Body of pancreas (tissue), 4 donors: ENCODE measurements at places on chromosomes 3 and 15. TPM values are rescaled to one million over a fixed set of nuclear protein-coding genes. Genes with fewer than 3 reads are reported as not detected.

TLR9 gene
- 0.26 TPM for total RNA-seq

GRCh38 chr3:155853214-155854140, 750 bp downstream of the SLC33A1 start:
- no peak for DNase-seq

- DNase-seq, result no peak
Measured at GRCh38 chr3:195913382-195913781, 5.0 kb upstream of the TNK2 start.

DNA sequence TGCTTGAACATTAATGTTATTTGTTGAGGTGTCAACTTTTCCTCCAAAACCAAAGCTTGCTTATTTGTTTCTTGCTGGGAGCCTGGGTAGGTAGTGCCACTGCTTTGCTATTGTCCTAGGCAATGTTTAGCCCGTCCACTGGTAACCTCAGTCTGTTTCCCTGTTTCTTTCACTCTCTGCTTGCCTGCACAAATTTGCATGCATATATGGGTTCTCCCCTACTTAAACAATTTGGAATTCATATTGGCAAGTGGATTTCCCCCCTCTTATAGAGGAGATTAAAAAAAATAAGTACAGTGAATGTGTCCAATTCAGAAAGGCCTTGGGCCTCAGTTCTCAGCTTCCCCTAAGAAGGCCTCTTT, 45.0 kb upstream of the BOC start:
- DNase-seq, result no peak

DNA sequence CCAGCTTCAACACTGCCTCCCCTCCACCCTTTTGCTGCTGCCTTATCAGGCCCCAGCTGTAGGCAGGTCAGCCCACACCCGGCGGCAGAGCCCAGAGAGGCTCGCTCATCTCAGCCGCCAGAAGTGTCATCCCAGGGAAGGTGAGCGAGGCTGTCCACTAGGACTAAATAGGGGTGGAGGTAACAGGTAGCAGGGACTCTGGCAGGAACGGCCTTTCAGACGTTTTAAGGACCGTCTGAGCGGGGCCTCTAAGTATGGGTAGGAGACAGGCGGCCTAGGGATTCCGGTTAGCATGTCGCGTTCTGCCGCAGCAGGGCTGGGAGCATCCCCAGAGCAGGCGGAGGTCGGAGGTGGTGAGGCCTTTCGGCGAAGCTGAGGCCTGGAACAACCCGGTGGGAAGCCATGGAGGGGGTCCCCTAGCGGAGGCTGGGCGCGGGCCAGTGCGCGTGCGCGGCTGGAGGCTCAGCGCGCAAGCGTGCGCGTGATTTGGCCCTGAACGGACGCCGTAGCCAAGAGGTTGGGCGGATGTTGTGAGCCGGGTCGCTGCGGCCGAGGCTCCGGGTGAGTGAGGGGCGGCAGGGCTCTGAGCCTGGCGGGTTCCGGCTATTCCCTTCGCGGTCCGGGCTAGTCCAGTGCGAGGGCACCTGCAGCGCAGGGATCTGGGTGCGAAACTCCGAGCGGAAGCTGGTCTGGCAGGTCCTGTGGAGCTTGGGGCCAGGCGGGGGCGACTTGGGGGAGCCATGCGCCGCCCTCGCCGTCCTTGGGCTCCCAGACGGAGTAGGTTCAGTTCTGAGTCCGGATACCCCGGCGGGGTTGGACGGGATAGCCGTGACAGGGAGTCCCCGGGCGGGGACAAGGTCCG, at the start of the genes MST1 and RNF123:
TSS of gene MST1 (minus strand) at position 429 of the 862 bp plus-strand sequence. CDS start 783 bp downstream, outside the sequence.
TSS of gene RNF123 (plus strand) at position 512 of the 862 bp plus-strand sequence. CDS start 1,609 bp downstream, outside the sequence.
- peak; percentile 90 for DNase-seq

DNA sequence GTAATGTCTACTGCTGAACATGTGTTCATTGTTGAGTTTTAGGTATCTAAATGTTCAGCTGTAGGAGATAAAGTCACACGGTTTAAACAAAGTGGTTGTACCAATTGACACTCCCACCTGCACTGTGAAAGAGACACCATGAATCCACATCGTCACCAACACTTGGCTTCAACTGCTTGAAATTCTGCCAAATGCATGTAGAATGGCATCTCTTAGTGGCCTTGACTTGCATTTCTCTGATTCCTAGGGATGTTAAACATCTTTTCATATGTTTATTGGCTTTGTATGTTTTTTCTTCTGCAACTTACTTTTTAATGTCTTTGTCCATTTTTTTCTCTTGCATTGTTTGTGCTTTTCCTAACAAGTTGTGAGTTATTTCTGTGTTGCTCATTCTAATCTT, 43.4 kb downstream of the RPLP1 start:
- no peak for DNase-seq

GRCh38 chr3:1783995-1784394, 314.7 kb upstream of the CNTN4 start:
- DNase-seq, result no peak

DNA sequence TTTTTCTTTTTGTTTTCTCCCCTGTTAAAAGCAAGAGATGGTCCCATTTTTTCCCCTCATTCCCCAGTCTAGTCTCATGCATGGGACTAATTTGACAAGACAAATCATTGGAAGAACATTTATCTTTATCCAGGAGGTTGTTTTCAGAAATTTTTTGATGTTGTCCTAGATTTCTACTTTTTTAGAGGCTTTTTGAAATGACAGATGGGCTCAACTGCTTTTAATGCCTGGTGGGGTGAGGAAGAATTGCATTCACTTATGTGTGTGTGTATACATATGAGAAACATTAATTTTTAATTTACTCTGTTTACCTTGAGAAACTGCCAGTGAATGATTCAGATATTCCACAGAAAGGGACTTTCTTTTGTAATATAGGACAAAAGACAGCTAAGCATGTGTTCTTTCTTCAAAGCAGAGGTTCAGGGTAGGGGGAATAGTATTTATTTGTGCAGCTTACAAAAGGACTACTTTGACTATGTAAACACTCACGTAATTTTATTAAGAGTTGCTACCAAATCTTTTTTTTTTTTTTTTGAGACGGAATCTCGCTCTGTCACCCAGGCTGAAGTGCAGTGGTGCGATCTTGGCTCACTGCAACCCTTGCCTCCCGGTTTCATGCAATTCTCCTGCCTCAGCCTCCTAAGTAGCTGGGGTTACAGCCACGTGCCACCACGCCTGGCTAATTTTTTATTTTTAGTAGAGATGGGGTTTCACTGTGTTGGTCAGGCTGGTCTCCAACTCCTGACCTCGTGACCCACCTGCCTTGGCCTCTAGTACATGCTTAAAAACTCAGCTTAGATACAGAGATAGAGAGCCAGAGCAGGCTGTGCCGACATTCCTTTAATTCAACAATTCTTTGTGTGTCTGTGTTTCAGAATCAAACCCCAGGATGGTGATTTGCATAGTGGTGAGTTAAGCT, 130.1 kb upstream of the RARB start:
- no peak for DNase-seq

DNA sequence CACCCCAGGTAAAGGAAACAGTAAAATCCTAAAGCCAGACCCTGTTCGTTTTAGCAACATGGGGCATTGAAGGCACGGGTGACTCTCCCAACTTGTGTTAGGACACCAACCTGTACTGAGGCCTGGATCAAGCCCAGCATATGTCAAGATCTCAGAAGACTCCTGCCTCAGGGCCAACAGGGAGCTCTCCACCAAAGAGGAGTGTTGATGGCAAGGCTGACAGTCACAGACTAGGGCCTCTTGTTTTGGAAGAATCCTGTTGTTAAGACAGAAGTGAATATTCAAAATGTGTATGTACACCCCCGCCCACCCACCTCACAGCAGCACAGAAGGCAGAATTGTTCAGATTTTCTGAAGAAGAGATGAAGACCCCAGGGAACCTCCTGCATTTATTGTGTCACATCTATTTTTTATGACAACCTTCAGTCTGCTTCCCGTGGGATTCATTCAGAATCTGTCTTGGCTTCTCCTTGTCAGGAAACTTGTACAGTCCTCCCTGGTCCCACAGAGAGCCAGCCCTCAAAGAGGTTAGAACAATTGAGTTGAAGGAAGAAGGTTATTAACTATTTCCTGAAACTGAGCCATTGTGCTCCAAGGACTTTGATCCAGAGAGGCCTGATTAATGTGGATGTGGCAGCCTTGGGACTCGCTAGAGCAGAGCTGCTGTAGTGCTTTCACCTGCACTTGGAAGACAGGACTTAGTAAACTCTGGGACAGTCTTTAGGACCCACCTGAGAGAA, 61.7 kb upstream of the PLXNA1 start:
- DNase-seq, result no peak

GRCh38 chr3:182455011-182455410, 338.3 kb upstream of the ATP11B start:
- DNase-seq, result no peak

DNA sequence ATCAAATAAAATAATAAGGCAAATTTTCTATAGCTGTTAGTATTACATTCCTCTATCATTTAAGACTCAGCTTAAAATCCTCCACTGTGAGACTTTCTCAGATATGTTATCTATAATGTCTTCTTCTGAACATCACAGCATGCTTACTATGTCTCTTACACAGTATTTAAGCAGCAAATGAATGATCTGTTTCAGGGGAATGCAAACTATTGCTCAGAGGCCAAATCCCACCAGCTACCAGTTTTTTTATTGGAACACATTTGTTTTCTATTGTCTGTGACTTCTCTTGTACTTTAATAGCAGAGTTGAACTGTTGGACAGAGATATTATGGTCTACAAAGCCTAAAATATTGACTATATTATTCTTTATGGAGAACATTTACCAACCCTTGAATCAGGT, 59.6 kb downstream of the C3orf38 start:
- no peak for DNase-seq

- DNase-seq, result no peak
Measured at GRCh38 chr3:105584003-105584790, 217.5 kb downstream of the ALCAM start.

DNA sequence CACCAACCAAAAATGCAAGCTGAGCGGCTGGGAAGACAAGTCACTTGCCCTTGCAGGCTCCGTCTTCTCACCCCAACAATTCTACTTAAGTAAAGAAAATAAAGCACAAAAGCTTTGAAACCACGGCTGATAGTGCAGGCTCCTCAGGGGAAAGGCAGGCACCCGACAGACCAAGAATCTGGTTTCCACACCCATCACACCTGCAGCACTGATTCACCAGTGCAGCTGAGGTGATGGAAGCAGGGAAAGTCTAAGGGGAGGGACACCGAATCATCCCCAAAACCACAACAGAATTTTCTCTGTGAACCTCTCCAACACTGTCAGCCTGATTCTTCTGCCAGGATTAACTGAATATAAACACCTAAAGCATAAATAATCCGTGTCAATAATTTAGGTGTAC, 62.0 kb upstream of the NSMCE3 start:
- DNase-seq, result no peak
